ENCODE measurements at places on chromosomes 2 and 18.
A peak's percentile ranks its signal among the peaks of the same experiment; 100 is the strongest.

DNA sequence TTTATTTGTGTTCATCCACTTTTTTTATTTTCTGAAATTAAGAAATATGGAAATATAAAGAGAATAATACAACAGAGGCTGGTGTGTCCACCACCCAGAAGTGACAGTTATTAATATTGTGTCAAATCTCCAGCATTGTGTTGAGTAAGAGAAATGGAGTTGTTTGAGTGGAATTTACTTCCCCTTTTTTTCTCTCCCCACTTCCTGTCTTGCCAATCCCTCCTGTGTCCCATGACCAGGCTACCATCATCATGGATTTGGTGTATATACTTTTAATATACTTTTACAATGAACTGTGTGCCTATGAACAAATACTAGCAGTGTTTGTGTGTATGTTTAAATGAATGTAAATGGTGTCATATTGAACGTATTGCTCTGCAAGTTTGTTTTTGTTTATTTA, 276.9 kb upstream of the SKOR2 start:
- no peak for DNase-seq

DNA sequence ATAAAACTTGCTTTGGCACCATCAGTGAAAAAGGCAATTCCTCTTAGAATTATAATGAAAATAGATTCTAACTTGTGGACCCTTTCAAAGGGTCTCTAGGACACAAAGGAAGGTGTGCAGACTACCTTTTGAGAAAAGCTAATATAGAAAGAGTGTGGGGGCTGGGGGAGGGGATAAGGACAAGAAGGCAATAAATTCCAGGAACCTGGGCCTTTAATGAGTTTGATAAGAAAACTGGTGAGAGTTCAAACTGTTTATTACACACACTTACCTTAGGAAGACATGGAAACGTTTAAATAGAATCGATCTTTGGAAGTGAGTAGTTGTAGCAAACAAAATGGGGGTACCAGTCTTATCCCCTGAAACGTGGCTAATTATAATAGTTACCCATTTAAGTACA, 39.6 kb upstream of the PGAP1 start:
- DNase-seq, result no peak

DNA sequence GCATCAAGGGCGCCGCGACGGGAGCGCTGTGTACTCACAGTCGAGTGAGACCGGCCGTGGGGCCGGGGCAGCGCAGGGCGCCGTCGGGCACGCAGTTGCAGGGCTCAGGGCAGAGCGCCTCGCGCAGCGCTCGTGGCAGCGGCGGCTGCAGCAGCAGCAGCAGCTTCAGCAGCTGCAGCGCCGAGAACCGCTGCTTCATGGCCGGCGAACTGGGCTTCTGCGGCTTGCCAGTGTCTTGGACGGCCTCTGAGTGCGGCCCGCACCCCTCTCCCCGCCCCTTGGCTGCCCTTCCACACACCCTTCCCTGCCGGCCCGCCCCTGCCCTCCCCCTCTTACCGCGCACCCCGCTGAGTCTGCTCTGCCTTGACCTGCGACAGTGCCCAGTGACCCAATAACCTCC, at the start of gene LHCGR:
TSS of gene LHCGR (minus strand) at position 252 of the 400 bp plus-strand sequence. CDS start at position 199, 53 bp downstream.
- DNase-seq, result peak; percentile 65

GRCh38 chr2:72276876-72277275, 129.2 kb upstream of the CYP26B1 start:
- no peak for DNase-seq

GRCh38 chr2:165328272-165328671, 89.1 kb downstream of the SCN2A start:
- DNase-seq, result no peak

DNA sequence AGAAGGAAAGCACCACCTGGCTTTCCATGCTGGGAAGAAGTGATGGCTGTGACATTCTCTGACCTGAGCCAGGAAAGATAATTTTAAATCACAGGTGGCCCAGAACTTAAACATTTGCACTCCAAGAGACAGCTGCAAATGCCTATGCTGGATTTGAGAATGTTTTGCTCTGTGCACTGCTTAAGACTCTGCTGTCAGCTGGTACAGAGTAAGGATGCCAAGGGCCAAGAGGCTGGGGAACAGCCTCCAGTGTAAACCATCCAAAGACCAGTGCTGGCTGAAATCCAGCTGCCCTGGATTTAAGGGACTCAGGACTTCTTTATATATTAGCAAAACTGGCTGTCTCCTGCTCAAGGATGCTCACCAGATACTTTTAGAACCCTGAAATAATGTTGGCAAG, 3.9 kb downstream of the HOXD8 start:
- DNase-seq, result no peak

- DNase-seq, result no peak
These were observed 48.8 kb downstream of the SLC66A2 start for GRCh38 chr18:79902640-79903039.

- no peak for DNase-seq
These were observed 12.1 kb downstream of the EIF4E2 start for GRCh38 chr2:232562515-232563151.

GRCh38 chr2:182548031-182548950, 121.5 kb upstream of the PDE1A start:
- DNase-seq, result no peak

DNA sequence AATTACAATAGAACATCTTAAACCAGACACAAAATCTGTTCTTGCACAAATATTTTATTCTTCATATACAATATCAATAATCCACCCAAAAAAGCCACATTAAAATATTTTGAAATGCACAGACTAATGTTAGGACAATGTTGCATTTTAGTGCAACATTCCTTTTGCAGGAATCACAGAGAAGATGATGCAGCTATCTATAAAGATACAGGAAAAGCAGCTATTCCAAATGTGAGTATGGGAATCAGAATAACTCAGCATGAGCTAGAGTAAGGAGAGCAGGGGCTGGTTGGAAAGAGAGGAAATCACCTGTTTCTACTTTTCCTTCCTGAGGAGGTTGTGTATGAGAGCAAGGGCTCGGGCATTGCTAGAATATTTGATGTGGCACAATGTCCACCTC, 4.8 kb downstream of the C2orf66 start:
- no peak for DNase-seq

GRCh38 chr2:38634684-38635083, 31.2 kb upstream of the GALM start:
- no peak for DNase-seq

DNA sequence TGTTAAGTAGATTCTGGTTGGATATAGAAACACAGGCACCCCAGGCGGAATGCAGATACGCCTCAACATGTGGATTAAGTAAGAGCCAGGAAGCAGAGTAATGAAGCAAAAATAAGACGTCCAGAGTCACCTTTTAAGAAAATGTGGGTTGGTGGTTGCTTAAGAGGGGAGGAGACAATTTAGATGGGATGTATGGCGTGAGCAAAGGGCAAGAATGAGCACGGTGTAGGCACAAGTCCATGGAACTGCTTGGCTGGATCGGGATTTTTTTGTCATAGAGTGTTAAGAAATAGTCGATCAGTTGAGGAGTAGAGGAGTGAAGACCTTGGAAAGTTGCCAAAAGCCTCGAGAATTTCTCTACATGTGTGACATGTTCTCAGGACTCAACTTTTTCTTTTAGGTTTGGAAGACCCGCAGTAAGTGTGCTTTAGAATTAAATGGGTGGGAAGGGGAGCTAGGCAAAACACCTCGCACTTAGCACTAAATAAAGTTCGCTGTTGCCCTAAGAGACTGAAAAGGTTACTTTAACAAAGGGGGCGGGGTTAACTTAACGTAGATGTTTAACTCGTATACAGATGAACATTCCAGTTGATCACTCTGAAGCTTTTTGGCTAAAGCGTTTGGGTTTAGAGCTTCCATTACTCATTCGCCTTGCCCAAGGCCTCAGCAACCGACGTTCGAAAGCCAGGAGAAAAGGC, 716 bp upstream of the SLC39A10 start:
- DNase-seq, result no peak

GRCh38 chr18:24267878-24268277, 129.0 kb downstream of the CABYR start:
- no peak for DNase-seq

GRCh38 chr18:52311331-52311730, 28.7 kb upstream of the DCC start:
- no peak for DNase-seq

DNA sequence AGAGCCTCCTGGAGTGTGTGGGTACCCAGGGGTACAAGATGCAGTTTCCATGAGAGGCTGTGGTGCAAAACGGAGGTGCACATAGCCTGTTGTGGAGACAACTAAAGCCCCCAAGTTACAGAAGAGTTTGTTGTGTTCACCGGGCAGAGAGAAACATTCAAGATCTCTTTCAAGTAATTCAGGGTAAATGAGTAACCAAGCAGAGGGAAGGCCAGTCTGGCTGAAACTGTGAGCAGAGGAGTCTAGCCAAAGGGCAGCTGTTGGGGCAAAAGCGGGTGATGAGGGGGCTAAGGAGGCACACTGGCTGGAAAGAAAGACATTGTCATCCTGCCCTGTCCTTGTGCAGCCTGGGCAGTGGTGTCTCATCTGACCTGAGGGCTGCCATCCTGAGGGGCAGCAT, 52.0 kb downstream of the CXCR4 start:
- DNase-seq, result no peak

GRCh38 chr2:6723865-6724604, 141.7 kb downstream of the CMPK2 start:
- DNase-seq, result no peak

DNA sequence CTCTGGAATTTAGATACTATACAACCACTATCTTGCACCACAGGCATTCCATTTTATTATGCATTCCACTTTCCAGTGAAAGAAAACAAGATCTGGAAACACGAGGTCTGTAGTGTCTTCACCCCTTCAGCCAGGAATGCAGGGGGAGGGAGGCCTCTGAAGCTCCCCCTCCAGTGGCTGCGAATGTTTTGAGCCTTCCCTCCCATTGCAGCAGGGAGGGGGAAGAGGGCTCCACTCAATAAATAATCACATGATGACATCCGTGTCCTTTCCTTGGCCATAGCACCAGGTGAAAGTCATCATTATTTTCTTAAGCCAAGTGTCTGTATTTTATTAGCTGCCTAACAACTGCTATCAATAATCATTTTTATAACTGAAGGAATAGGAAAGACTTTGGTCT, 38.6 kb downstream of the ALPK2 start:
- DNase-seq, result no peak

GRCh38 chr2:106882673-106883072, 3.3 kb downstream of the ST6GAL2 start:
- DNase-seq, result no peak

DNA sequence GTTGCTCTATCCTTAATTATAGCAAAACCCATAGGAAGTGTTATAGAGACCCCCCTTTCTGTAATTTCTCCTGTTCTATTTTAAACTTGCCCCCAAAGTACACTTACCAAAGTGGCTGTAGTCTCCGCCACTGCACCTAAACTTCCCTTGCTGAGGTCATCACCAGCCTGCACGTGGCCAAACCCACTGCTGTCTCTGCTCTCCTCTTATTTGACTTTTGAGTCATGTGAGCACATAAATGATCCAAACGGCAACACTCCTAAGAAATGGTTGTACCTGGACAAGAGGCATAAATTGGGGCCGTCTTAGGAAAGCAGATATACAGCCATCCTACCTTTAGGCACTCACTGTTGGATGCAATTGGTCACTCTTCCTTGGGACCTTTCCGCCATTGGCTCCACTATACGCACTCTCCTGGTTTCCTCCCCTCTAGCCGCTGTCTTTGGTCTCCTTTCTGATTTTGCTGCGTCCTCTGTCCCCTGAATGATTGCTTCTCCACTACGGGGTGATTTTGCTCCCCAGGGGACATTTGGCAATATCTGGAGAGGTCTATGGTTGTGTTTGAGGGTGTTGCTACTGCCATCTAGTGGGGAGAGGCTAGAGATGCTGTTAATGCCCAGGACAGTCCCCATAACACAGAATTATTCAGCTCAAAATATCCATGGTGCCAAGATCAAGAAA, 19.2 kb upstream of the IL36G start:
- DNase-seq, result no peak

DNA sequence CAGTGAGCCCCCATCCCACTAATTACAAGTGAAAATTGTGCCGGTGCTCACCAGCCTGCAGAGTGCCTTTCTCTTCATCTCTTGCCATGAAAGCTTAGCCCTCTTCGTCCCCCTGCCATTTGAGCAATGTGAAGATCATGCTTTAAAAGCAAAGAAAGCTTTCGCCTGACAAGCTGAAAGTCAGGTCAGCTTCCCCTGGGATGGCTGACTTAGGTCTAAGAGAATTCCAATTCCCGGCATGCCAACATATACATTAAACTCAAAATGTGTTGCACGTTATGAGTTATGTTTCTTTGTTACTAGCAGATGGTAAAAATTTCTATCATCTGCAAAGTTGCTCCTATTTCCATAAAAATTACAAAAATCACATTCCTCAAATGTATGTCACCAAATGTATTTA, 129.8 kb downstream of the AFF3 start:
- DNase-seq, result no peak

DNA sequence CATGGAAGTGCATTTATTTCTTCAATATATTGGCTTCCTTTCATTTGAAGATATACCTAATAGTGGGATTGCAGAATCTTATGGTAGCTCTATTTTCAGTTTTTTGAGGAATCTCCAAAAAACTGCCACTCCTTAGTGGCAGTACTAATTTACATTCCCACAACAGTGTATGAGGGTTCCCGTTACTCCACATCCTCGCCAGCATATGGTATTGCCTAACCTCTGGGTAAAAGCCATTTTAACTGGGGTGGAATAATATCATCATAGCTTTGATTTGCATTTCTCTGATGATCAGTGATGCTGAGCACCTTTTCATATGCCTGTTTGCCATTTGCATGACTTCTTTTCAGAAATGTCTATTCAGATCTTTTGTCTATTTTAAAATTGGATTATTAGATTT, 471.9 kb upstream of the UBE2E3 start:
- DNase-seq, result no peak

- peak; percentile 76 for DNase-seq
These were observed 159.9 kb downstream of the LOXHD1 start for GRCh38 chr18:46497129-46497528.

GRCh38 chr2:144521686-144522085, 1.8 kb upstream of the ZEB2 start:
- DNase-seq, result no peak

- DNase-seq, result peak; percentile 42
These were observed 58.9 kb downstream of the CIB4 start for GRCh38 chr2:26581991-26582842.

GRCh38 chr2:100561191-100561590, 1.6 kb upstream of the PDCL3 start:
- no peak for DNase-seq

GRCh38 chr2:120554625-120555032, 181.0 kb upstream of the GLI2 start:
- DNase-seq, result no peak

- no peak for DNase-seq
These were observed 323.4 kb upstream of the THUMPD2 start for GRCh38 chr2:40102447-40102846.

- DNase-seq, result no peak
These were observed 49.3 kb downstream of the GLS start for GRCh38 chr2:190929919-190930318.

GRCh38 chr2:18373664-18374063, 186.8 kb downstream of the RDH14 start:
- DNase-seq, result no peak

GRCh38 chr2:9971890-9972289, 20.4 kb downstream of the GRHL1 start:
- no peak for DNase-seq

- no peak for DNase-seq
These were observed 371.9 kb downstream of the RIT2 start for GRCh38 chr18:42743373-42744138.

GRCh38 chr2:109138449-109138848, 9.4 kb downstream of the SH3RF3 start:
- DNase-seq, result no peak

GRCh38 chr2:207073801-207074678, 91.7 kb downstream of the KLF7 start:
- DNase-seq, result no peak

All from ecto neural progenitor cell (in vitro differentiated cells).